ENCODE measurements at places on chromosomes 1 and 21.

DNA sequence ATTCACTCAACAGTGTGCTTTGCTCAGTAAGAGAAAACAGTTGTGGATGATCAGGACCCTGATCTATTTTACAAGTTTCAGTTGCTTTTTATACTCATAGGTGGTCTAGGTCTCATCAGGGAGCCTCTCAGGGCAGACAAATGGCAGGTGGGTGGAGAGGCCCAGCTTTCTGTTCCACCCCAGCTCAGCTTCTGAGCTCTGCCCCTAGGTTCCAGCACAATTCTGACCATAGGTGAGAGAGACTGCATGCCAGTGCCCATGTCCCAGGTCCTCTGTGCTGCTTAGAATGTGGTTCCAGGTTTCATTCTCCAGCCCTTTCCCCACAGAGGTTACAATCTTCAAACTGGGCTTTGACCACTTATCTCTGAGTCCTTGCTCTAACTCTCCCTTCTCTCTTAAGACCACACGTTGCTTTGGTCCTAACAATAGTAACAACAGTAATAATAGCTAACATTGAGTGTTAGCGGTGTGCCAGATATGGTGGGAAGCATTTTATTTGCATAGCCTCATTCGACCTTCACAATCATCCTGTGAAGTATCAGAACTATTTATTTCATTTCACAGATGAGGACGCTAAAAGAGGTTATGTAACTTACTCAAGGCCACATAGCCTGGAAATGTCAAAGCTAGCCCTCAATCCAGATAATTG is 19.6 kb upstream of the DUSP10 start:
- DNase-seq: no peak

GRCh38 chr21:29182691-29183092 is 52.2 kb downstream of the MAP3K7CL start:
- DNase-seq: no peak

DNA sequence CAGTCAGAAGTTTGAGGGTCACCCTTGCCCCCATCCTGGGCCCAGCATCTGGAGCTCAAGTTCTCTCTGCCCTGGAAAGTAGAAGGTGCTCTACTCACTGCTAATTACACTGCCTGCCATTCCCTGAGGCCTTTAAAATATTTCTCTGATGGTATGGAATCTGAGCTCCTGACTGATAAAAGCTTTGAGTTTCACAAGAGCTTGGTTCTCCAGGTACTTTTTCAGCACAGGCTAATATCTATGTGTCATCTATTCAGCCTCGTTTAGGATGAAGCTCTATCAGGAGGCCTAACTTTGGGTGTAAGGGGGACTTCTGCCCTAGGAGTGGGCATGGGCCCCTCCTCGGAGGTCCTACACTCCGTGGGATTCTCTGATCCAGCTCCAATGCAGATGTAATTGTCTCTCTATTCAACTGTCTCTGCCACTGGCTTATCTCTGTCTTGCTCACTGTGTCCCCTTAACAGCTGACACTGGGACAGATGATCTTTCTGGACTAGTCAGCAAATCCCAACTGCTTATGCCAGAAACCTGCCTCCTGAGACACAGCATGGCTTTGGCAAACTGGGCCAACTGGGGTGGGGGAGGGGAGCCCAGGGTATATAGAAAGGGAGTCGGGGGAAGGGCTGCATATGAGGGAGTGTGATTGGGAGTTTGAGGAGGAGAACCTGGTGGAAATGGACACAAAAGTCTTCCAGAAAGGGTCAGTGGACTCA is 104.2 kb upstream of the GADD45A start:
- DNase-seq: no peak

DNA sequence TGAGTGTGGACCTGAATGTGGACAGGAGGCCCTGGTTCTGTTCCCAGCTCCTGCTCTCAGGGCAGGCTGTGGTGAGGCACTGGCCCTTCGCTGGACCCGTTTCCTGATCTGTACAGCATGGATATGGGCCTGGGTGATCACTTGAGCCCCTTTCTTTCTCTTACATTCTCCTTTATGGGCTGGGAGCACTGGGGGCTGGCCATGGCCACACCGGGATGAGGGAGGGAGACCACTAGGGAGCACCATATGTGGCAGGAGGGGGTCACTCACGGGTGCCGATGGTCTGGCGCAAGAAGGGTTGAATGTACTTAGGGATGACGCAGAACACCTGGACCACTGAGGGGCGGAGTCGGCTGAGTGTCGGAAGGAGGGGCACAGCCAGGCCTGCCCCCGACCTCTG is 2.7 kb downstream of the DCST2 start:
- no peak for DNase-seq

- no peak for DNase-seq
Observed at GRCh38 chr1:21779613-21780521, 3.1 kb downstream of the USP48 start.

- DNase-seq: no peak
Observed at GRCh38 chr1:166859597-166859996, 16.5 kb downstream of the TADA1 start.

- no peak for DNase-seq
Observed at GRCh38 chr1:234645474-234645953, 35.5 kb upstream of the IRF2BP2 start.
